ENCODE measurements at places on chromosomes 11 and 22.
A peak's percentile ranks its signal among the peaks of the same experiment; 100 is the strongest.

GRCh38 chr11:22536071-22536470, 89.6 kb downstream of the FANCF start:
- no peak for DNase-seq

DNA sequence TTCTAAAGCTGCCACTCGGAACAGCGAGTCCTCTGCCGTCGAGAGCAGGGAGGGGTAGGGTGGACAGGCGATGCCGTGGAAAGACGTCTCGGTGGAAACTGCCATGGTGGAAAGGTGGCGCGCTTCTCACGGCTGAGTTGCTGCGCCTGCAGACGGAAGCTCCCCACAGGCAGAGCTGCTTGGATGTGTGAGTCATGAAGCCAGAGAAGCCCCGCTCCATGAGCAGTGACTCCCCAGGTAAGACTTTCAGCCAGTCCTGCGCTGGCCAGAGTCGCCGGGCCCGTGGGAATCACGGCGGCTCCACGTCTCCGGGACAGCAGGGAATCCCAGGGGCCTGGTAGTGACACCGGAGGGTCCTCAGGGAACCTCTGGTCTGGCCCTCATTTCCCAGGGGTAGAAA, 4.0 kb upstream of the TRMU start:
- DNase-seq: no peak

- DNase-seq: no peak
Measured at GRCh38 chr22:49104434-49104833, 723.2 kb downstream of the BRD1 start.

DNA sequence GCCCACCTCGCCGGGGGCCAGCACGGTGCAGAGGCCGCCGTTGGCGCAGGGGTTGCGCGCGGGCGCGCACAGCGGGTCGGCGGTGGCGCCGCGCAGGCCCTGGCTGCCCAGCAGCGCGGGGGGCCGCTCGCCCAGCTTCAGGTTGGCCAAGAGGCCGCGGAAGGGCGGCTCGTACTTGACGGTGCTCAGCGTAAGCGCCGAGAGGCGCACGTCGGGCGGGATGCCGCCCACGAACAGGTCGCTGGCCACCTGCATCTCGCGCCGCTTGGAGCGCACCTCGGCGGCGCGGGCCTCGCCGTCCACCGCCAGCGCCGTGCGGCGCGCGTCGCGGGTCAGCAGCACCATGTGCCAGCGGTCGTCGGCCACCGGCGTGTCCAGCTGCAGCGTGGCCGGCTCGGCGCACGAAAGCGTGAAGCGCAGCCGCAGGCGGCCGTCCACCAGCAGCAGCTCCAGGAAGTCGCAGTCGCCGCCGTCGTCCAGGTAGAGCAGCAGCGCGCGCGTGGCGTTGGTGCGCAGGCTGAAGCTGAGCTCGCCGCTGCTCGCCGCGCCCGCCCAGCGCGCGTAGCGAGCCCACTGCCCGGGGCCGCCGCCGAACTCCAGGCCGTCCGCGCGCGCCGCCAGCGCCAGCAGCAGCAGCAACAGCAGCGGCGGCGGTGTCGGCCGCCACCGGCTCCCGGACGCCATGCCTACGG, 9.8 kb downstream of the NRXN2 start:
- DNase-seq: no peak

DNA sequence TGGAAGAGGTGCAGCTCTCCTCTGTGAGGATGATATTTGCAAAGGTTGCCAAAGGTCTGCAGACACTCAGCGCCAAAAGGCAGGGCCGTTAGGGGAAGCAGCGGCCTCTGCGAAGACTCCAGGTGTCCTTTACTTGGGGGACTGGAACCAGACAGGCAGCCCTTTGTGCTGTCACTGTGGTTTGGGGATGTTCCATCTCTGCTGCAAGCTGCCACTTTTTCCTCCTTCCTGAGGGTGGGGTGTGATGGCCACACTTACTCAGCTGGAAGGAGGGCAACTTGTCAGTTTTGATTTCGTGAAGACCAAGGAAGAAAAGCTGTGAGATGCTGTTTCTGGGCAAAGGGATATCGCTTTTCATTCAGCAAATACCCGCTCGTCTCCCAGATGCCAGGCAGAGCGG, 96.5 kb upstream of the PRR5 start:
- no peak for DNase-seq

GRCh38 chr11:116694815-116695590, 77.8 kb downstream of the BUD13 start:
- DNase-seq: no peak

DNA sequence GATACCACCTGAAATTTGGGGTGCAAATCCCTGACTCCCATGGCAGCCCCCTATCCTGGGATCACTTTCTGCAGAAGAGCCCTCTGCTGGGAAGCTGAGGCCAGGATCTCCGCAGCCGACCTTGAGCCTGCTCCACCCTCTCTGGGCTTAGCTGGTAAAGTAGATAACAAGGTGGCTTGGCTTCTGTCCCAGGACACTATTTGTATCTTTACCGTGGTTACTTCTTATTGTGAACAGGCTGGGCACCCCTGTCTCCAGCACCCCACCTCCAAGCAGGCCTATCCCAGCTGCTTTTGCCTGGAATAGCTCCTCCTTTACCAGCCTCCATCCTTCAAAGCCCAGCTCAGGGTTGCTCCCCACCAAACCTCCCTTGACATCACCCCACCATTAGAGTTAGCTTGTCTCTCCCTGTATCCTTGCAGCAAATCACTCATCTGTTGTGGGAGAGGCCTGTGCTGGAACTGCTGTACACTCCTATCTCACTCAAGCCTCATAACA, 35.2 kb upstream of the P2RY2 start:
- no peak for DNase-seq

GRCh38 chr11:125167954-125168835, 3.6 kb downstream of the PKNOX2 start:
- peak; percentile 26 for DNase-seq

GRCh38 chr11:12856338-12856737, 152.8 kb upstream of the RASSF10 start:
- no peak for DNase-seq

- DNase-seq: no peak
Measured at GRCh38 chr11:68804786-68805185, 36.9 kb downstream of the CPT1A start.

- DNase-seq: no peak
Measured at GRCh38 chr22:18984564-18984963, 48.5 kb upstream of the PRODH start.

- DNase-seq: no peak
Measured at GRCh38 chr11:61697078-61697502, 16.9 kb downstream of the DAGLA start.

DNA sequence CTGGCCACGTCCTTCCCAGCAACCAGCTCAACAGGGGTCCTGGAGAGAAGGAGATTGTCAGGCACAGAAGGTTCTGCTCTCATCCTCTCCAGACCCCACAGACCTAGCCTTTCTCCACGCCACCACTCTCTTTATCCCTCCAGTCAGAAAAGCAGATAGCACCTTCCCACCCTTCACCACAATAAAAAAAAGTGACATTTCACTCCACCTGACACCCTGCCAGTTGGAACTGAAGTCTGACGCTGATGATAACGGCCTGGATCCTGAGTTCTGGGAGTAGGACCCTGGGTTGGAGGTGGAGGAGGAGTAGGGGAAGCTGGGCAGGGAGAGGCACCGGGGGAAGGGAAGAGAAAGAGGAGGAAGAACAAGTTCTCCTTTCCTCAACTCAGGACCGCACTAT, 127.5 kb upstream of the ANO1 start:
- DNase-seq: no peak

DNA sequence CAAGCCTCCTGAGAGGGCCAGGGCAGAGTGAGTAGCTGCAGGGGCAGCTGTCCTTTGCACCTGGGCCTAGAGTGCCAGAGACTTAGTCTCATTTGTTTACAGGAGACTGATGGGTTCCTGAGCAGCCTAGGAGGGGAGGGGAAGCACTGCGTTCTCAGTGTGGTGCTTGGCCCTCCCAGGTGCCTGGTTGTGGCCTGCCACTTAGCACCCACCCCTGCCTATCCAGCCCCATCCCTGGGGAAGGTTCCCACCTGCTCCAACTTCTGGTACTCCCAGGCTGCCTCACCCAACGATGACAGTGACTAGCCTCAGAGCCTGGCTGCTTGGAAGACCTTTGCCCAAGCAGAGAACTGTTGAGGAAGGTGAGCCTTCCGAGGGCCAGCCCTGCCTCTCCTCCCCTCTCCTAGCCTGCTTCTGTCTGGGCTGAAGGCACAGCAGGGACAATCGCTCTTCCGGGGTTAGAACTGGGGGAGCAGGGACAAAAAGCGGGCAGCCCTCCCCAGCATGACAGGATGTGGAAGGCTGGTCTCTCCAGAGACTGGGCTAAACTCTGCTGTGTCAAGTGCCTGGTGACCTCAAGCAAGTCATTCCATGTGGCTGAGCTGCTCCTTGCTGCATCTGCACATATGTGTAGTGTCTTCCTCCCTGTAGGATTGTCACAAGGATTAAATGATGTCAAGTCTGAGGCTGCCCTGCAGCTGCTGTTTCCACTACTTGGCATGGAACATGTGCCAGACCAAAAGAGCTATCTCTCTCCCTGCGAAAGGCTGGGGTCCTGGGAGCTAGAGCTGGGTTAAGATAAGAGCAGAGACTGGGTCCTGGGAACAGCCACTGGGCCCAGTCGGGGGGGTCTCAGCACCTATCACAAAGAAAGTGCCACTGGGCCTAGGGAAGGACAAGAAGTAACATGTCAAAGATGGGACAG, 9.9 kb downstream of the KCNQ1OT1 start:
- DNase-seq: no peak

GRCh38 chr11:1348796-1349326, 39.4 kb upstream of the TOLLIP start:
- no peak for DNase-seq

GRCh38 chr11:35227576-35228327, 88.8 kb downstream of the CD44 start:
- no peak for DNase-seq

DNA sequence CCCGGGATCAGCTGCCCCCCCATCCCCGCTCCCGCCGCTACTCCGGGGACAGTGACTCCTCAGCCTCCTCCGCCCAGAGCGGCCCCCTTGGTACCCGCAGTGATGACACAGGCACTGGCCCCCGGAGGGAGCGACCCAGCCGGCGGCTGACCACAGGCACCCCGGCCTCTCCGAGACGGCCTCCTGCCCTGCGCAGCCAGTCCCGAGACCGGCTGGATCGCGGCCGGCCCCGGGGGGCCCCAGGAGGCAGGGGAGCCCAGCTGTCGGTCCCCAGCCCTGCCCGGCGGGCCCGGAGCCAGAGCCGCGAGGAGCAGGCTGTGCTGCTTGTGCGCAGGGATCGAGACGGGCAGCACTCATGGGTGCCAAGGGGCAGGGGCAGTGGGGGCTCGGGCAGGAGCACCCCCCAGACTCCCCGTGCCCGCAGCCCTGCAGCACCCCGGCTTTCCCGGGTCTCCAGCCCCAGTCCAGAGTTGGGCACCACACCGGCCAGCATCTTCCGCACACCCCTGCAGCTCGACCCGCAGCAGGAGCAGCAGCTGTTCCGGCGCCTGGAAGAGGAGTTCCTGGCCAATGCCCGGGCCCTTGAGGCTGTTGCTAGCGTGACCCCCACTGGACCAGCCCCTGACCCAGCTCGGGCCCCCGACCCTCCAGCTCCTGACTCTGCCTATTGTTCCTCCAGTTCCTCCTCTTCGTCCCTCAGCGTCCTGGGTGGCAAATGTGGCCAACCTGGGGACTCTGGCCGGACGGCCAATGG, 3.9 kb downstream of the RASL10A start:
- DNase-seq: no peak

DNA sequence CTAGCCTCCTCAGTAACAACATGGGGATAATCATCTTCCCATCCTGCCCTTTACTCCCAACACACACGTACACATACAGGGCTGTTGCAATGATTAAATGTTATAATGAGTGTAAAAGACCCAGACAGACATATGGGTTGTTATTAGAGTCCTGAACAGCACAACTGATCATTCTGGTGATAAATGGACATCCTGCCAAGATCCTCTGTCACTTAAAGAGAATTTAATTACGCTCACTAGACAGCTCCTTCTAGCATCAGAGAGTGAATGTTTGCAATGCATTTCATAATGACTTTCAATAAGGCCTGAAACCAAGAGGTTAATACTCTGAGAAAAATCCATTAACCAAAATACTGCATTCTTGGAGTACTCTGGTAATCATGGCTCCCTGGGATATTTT, 115.8 kb downstream of the KCNC1 start:
- no peak for DNase-seq

DNA sequence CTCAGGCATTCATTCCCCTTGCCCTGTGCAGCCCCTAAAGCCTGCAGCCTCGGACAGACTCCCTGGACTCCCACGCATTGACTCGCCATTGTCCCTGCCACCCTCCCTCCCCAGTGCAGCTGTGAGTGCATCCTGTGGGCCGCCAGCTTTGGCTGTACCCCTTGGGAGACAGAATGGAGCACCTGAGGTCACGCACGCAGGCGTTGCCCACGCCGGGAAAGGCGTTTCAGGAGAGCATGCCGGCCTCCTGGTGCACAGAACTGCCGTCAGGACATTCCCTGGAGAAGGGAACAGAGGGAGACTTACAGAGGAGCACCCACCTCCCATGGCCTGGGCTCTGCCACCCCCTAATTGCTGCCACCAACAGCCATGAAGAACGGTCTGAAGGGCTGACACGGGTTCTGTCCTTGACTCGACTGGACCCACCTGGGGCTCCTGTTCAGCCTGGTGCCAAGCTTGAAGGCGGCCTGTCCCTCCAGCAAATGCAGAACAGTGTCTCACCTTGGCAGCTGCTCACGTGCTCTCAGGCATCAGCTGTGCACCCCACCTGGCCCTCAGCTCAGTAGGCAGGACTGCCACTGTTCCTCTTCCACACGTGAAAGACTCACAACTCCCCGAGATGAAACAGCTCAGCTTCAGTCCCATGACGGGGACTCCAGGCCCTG, 503.8 kb downstream of the BRD1 start:
- DNase-seq: no peak

- DNase-seq: no peak
Measured at GRCh38 chr22:30089655-30089974, 9.4 kb downstream of the HORMAD2 start.

DNA sequence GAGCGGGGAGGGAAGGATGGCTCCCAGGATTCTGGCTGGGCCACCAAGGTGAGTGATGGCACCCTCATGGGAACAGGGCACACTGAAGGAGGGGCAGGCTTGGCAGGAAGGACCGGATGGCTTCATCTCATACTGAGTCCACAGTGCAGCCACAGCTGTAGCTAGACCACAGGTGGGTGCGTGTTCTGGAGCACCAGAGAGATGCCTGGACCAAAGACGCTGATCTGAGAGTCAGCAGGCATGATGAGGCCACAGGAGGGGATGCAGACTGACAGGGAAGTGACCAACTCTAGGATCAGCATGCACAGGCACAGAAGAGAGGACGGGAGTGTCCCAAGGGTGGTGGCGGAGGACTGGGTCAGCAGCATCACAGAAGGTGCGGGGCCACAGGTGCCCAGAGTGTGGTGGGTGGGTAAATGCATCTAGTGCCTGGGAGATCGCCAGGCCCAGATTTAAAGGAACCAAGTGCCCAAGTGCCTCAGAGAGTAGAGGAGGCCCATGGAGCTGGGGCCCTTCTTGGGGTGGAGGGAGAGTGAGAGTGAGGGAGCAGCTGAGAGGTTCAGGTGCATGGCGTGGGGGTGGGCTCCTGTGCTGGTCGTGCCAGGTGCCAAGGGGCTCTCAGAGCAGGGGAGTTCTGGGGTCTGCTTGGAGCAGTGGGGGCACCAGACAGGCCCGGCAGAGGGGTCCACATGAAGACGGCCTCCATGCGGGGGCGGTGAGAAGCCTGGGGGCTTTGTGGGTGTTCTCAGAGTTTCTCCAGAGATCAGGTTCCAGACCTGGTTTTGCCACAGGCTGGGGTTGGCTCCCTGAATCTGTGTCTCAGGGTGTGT, 113.7 kb downstream of the CEP164 start:
- DNase-seq: no peak

- DNase-seq: peak; percentile 47
Measured at GRCh38 chr11:47393163-47394049, 15.0 kb upstream of the SLC39A13 start.

- DNase-seq: no peak
Measured at GRCh38 chr11:96303064-96303463, 39.9 kb downstream of the MAML2 start.

- DNase-seq: no peak
Measured at GRCh38 chr11:100910808-100911207, 218.8 kb downstream of the PGR start.

Measured in AG04449 (cell line).